ENCODE measurements at places on chromosomes 4 and X.
A peak's percentile ranks its signal among the peaks of the same experiment; 100 is the strongest.

GRCh38 chr4:92514627-92515026, 210.9 kb downstream of the GRID2 start:
- DNase-seq: no peak

GRCh38 chrX:20231598-20231997, 35.1 kb downstream of the RPS6KA3 start:
- DNase-seq: no peak

DNA sequence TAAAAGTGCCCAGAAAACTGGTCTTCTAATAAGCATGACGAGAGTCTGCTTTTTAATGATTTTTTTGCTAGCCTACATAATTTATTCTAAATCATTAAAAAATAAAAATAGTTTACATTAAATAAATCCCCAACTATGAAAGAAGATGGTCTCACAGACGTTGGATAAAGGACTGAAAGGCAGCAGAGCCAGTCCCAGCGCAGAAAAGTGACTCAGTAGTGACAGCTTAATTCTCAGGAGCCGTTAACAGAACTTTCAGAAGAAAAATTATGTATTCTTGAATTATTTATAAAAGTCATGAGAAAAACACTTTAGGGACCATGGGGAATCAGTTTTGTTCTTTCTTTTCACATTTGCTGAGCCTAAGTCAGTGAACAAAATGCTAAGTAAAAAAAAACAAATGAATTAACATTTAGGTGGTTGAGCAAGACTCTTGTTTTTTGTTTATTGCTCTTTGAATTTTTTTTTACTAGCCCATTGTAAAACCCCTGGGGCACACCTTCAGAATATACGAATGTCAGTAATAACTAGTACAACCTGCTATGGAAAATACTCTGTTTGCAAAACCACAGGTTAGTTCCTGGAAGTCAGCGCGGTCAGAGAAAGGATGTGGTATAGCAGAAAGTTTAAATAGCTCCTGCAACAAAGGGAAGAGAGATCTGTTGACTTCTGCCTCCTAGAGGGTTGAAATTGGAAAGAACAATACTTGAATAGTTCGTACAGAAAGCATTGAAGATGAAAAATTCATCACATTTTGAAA, 50.4 kb upstream of the CCDC160 start:
- DNase-seq: peak; percentile 32

DNA sequence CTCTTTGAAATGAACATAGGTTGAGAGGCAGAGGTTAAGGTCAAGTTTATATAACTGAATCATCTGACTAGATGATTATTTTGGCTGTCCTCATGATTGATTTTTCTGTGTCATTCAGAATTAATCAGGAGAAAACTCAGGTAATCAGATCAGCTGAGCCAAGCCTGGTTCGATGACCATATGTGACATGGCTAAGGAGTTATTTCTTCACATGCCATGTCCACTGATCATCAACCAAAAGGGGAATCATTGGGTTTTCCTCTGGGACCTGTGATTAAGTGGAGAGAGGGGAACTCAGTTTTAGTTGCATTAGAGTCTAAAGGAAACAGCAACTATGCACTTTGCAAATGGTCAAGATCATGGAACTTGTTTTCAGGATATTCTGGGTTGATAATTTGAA, 20.3 kb upstream of the PACRGL start:
- DNase-seq: no peak

DNA sequence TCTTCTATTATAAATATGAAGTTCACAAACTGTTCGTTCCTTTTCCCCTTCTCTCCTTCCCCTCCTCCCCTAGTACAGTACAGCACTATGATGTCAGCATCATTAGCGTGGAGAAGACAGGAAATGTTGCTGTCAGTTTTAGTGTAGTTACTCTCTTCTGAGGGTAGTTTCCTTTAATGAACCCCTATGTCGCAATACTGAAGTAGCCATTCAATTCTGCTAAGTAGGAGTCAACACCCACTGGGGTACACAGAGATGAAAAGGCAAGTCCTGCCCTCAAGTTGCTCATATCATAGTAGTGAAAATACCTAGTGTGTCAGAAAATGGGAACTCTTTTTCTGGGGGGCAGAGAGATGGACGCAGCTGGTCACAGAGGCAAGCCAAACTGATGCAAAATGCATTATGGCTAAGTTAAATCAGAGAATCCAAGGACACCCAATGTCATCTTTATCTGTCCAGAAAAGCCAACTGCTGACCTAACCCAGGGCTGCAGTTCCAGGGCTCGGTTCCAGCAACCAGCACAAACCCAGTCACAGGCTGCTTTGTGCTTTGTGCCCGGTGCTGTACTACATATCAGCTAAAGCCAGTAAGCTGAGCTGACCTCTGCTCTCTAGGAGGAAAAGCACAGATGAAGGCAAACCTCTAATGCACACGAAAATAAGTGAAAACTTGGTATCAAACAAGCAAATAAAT, 31.5 kb downstream of the GRIA3 start:
- DNase-seq: no peak

DNA sequence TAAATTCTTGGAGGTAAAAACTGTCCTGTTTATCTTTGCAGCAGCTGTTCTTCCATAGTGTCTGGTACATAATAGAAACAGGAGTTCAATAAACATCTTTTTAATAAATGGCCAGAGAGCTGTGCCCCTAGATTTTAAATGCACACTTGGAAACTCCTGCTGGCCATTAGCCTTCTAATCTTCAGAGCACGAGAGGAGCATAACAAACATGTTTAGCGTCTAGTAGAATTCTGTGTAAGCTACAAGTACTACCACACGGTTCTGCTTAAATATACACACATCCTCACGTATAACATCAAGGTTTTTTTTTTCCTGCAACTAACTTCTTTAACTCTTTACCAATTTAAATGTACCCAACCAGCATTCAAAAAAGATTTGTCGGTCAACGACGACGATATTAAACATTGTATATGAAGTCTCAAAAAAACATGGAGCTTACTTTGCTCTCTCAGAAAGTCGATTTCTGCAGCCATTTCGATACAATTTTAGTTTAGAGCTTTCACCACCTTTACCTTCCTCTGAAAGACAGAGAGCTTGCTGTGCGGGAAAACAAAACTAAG, 628 bp downstream of the SCLT1 start:
- DNase-seq: no peak

- no peak for DNase-seq
Measured at GRCh38 chr4:98786866-98787265, 128.5 kb upstream of the TSPAN5 start.

- DNase-seq: no peak
Measured at GRCh38 chr4:55549888-55550287, 3.2 kb upstream of the CLOCK start.

DNA sequence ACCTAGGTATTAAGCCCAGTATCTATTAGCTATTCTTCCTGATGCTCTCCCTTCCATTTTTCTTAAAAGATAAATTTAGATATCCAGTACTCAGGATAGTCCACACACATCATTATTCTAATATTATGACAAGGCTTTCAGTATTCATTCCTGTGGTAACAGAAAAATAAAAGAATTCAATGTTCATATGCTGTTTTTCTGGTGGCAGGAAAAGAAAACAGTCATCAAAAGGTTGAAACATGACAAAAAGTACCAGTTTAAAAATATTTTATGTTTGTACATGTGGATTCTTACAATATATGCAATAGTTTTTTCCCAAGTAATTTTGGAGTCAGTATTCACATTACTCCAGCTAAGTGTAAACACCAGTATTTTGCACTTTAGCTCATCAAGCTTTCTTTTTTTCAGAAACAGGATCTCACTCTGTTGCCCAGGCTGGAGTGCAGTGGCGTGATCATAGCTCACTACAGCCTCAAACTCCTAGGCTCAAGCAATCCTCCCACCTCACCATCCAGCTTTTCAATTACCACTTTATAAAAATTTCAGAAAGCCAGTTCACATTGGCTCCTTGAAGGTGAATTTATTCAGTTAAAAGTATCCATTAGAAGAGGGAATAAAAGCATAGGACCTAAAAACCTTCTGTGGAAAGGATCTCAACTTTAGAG, 2.3 kb downstream of the APBB2 start:
- no peak for DNase-seq

DNA sequence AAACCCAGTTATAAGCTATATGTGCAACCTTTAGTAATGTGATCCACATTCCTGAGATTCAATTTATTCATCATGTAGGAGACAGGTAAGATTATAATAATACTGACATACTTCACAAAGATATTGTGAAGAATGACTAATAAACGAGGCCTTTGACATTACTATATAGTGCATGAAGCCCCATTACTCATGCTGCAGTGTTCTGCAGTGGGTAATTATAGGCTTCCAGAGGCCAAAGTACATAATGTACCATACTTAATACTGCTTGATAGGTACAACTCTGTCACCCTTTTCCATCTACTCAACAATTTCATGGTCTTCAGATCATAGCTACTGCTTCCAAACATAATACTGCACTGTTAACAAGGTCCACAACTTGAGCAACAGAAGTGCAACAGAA, 68.9 kb downstream of the COL25A1 start:
- DNase-seq: no peak

DNA sequence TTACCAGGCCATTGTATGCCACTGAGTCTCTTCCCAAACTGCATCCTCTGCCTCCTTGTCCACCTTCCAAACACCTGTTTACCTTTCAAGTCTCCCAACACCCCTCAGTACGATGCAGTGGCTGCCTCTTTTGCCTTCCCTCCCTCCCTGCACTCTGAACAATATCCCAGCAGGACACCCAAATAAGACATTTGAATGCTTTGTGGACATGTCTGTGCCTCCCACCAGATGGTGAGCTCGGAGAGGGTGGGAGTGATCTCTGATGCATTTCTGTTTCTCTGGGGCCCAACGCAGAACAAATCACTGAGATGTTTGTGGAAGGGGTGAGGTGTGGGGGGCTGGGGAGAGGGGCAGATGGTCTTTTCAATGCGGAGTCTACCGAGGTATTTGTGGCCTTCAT, 33.4 kb downstream of the PJA1 start:
- no peak for DNase-seq

DNA sequence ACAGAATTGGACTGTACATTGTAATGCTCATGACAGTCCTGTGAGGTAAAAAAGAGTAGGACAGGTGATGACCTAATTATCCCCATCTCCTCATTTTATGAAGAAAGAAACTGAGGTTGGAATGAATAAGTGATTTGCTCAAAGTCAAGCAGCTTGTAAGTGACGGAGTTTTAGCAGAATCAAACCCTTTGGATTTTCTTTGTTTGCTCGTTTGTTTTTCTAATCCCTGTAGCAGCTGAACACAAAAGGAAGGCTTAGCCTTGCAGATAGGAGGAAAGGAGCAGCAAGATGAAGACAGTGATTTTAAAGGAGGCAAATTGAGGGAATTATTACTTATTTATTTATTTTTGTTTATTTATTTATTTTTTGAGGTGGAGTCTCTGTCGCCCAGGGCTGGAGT, 528.4 kb upstream of the AMOT start:
- no peak for DNase-seq

DNA sequence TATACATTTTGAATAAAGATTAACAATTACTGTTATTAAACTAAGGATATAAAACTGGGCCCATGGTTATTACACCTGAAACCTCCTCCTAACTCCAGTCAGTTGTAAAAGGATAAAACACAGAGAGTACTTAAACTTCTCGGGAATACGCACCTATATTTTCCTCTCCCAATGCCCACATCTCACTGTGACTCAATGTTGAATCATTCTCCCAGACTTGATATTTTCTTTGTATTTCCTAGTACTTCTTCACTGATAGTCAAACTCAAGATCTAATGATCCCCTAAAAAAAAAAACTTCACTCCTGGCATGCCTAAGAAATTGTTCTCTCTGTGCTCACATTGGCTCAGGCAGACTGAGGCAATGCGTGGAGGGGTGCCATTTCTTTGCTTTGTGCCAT, 212.5 kb upstream of the DKK2 start:
- DNase-seq: no peak
